ENCODE measurements at places on chromosomes 6 and 20.

DNA sequence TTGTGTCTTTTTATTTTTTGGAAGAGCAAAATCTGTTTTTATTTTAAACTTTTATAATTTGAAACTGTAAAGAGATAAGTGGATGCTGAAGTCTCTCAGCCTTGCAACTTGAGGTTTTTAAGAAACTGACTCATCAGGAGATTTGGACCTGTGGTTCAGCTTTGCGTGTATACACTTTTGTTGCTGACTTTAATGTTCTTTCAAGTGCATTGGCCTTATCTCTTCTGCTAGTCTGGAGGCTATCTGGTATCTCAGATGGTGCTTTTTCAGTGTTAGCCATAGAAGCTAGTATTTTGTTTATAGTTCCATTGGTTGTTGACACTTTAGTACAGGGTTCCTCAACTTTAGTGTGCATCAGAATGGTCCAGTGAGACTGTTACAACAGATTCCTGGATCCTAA, 504.0 kb upstream of the SPTLC3 start:
- no peak for DNase-seq

- DNase-seq: no peak
Measured at GRCh38 chr6:32967151-32968091, 973 bp upstream of the BRD2 start.

GRCh38 chr6:150251566-150252186, 108.8 kb downstream of the PPP1R14C start:
- DNase-seq: no peak

DNA sequence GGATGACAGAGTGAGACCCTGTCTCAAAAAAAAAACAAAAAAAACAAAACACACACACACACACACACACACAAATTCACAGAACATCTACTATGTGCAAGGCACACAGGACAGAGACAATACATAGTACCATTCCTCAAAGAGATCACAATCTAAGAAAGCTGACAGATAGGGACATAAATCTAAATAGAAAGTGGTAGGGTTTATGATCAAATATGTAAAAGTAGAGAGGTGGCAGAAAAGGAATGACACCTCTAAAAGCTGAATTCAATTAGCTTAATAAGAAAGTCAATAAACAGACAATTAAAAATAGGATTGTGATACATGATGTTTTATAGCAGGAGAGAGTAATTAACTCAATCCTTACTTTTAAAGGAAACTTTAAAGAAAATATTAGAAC, 41.5 kb downstream of the USP45 start:
- DNase-seq: no peak

GRCh38 chr6:18076231-18076630, 46.2 kb downstream of the NHLRC1 start:
- no peak for DNase-seq

DNA sequence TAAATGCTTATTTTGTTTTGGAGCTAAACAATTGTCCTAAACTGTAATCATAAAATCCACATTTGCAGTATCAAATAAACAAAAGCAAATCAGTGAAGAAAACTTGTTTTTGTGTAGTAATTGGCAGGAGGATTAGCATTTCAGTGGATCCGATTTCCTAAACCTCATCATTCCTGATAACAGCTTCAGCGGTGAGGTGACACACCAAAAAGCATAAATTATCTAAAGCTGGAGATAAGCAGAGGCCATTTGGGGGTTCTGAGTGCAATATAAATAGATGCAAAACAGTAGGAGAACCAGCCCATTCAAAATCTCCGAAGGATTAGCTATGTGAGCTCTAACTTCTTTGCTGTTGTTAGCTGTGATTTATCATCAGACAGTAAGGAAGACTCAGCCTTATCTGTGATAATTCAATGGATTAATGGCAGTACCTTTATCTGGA, 235.8 kb downstream of the EPHA7 start:
- no peak for DNase-seq

GRCh38 chr6:112268019-112268418, 13.7 kb upstream of the LAMA4 start:
- no peak for DNase-seq

All from hippocampal formation (tissue), 2 donors.